ENCODE measurements at places on chromosomes 7 and 10.

DNA sequence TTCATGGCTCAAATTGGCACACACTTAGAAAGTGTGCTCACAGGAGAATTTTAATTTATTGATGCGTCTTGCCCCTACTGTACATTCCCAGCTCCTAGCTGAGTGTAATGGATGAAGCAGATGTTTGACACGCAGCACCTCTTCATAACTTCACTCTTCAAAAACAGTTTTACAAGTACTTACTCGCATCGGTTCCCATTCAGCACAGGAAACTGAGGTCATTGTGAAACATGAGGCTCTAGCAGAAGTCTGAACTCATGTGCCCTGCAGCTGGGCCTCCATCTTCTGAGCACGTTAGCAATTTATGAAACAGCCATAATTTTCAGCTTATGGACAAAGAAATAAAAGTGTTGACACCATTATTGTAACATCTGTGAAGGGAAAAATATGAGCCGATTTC is 558.9 kb upstream of the MGMT start:
- peak; percentile 8 for DNase-seq

DNA sequence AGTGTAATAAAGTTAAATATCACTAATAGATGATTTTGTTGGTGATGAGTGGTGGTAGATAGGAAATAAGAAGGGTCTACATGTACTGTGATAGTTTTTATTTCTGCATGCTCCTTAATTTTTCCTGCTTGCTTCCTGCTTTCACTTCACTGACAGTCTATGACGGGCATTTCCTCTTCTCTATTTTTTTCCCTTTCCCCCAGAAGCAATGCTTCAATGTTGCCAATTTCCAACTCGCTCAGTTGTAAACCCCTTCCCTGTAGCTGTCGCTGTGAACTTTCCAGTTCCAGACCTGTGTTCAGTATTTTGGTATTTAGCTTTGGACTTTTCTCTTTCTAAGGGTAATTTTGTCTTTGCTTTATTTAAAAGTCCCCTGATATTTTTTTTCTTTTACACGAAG is 123.5 kb upstream of the AGR3 start:
- no peak for DNase-seq

- no peak for DNase-seq
Observed at GRCh38 chr10:35898716-35899440, 256.8 kb upstream of the FZD8 start.

- peak; percentile 46 for DNase-seq
Observed at GRCh38 chr10:113681533-113682470, 2.1 kb downstream of the CASP7 start.

GRCh38 chr7:28187012-28187411 is 6.4 kb upstream of the JAZF1 start:
- no peak for DNase-seq

DNA sequence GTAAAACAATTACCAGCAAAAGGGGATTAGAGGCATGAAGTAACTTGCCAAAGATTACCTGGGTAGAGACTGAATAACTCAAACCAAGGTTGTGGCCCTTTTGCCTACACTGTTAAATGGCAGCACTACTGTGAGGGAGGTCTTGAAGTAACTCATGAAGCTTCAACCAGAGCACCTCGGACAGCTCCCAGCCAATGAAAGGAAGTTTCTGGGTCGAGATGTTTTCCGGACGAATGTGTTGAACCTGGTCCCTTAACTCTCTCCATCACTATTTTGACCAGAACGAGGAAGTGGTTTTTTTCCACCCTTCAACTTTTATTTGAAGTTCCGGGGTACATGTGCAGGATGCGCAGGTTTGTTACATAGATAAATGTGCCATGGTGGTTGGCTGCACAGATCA is 133.6 kb upstream of the PRKCQ start:
- no peak for DNase-seq

DNA sequence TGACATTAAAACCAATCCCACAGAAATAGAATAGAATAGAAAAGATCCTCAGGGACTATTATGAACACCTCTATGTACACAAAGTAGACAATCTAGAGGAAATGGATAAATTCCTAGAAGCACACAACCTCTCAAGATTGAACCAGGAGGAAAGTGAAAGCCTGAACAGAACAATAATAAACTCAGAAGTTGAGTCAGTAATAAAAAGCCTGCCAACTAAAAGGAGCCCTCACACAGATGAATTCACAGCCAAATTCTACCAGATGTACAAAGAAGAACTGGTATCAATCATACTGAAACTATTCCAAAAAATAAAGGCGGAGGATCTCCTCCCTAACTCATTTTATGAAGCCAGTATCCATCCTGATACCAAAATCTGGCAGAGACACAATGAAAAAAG is 220.3 kb upstream of the HPS1 start:
- no peak for DNase-seq

- no peak for DNase-seq
Observed at GRCh38 chr7:130957137-130957513, 223.1 kb upstream of the KLF14 start.

DNA sequence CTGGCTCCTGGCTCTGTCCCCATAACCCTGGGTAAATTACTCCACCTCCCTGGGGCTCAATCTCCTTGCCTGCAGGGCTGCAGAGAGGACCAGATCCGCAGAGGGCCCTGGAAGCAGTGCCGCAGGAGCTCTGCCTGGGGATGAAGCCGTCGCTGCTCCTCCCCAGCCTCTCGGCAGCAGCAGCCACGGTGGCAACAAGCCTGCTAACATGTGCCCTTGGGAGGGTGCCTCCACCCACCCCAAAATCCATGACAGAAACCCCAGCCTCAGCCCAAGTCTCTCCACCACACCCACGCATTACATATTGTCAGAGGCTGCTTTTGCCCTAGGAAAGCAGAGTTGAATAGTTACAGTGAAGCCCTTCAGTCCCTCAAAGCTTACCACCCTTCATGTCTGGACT is 486.4 kb upstream of the FOXK1 start:
- no peak for DNase-seq

DNA sequence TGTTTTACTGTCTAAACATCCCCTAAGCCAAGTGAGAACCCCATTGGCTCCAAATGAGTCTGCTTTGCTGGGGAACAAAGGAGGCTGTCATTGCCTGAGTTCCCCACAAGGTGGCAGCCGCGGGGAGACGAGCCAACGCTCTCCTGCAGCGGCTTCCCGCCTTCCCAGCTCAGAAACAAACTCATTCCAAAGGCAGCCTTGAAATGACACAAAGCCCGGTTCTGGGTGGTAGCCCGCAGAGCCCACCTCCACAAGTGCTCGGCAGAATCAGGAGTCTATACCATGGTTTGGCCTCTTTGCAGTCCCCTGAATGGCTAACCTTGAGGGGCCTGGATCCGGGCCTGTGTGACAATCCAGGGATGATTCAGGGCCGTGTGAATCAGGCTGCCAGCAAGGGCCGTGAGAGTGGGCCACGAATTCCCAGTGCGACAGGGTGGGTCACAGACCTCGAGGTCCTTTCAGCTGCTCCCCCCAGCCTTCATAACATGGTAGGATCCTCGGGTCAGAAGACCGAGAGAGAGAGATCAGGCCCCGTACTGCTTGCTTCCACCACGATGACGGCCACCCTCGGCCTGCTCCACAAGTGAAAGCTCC is 79.7 kb downstream of the DLG5 start:
- peak; percentile 77 for DNase-seq

DNA sequence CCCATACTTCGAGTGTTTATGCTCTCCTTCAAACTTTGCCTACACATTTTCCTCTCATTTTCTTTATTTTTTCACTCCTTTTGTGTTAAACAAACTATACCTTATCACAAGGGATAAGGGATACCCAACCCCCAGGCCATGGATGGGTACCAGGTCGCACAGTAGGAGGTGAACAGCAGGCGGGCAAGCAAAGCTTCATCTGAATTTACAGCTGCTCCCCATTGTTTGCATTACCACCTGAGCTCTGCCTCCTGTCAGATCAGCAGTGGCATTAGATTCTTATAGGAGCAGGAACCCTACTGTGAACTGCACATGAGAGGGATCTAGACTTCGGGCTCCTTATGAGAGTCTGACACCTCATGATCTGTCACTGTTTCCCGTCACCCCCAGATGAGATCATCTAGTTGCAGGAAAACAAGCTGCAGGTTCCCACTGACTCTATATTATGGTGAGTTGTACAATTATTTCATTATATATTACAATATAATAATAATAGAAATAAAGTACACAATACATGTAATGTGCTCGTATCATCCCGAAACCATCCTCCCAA is 28.5 kb downstream of the ZC3HC1 start:
- no peak for DNase-seq

DNA sequence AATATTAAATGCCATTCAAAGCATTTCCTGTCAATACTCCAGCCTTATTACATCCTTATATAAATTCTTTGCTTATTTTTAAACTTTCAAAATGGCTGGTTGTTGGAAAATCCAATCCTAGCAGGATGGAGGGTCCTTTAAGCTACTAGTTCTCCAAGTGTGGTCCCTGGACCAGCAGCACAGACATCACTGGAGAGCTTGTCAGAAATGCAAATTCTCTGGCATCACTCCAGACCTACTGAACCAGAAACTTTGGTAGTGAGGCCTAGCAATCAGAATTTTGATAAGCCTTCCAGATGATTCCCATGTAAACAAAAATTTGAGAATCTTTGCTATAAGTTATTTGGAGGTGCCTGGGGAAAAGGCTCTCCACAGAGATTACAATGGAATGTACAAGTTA is 43.8 kb downstream of the CALCR start:
- DNase-seq = no peak

GRCh38 chr7:131067220-131067619 is 260.5 kb upstream of the MKLN1 start:
- no peak for DNase-seq

- no peak for DNase-seq
Observed at GRCh38 chr10:89845541-89846280, 144.3 kb downstream of the KIF20B start.

GRCh38 chr7:116988363-116988989 is 35.2 kb downstream of the ST7 start:
- no peak for DNase-seq

DNA sequence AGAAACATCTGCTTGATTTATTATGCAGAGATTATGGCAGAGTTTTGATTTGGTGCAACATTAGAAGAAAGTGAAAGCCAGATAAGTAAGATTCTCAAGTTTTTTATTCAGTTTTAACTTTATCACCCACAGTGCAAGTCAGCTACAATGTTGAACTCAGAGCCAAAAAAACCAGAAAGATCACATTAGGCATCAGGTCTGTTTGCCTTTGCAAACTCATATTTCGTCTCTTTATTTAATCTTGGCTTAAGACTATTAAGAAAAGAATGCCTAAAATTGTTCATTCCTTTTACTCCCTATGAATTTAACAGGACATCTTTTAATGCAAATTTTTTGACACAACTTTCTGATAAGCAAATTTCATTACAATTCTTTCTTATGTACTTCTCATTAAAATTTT is 76.0 kb upstream of the TMEM26 start:
- DNase-seq = no peak

GRCh38 chr10:78537018-78537417 is 503.4 kb downstream of the RPS24 start:
- DNase-seq = no peak

DNA sequence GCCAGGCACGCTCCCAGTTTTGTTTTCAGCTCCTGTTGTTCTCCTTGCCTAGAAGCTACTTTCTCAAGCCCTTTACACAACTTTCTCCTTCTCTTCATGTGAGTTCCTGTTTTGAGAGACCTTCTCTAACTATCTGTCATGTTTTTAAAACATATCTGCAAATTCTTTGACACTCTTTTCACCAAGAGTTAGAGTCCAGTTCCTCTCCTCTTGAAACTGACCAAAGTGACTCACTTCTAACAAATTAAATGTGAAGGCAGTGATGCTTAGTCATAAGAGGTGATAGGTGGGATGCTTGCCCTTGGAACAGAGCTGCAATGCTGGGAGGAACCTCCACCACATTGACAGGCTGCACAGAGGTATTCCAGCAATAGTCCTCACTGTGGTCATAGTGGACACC is 25.3 kb downstream of the ZSCAN25 start:
- no peak for DNase-seq

DNA sequence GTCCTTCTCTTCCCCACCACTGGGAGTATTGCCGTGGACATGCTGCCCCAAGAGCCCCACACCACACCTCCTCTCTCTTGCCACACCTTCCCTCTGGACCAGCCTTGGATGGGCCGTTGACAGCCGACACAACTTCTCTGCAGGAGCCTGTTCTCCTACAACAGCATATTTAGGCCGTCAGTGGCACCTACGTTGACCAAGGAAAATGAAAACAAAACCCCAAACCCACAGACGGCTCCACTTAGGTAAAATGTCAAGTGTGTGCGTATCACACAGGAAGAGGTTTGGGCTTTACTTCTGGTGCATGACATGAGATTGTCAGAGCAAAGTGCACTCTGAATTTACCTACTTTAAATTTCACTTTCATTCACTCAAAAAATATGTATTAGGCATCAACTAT is 246.6 kb downstream of the ZMYND11 start:
- no peak for DNase-seq

- no peak for DNase-seq
Observed at GRCh38 chr7:30166155-30166840, 31.5 kb downstream of the MTURN start.

- no peak for DNase-seq
Observed at GRCh38 chr10:44028384-44029137, 356.3 kb downstream of the CXCL12 start.

All from activated CD4-positive, alpha-beta T cell treated with anti-CD3 and anti-CD28 coated beads for 48 hours (primary cell).